ENCODE measurements at places on chromosomes 13 and 19. TPM values are rescaled to one million over a fixed set of nuclear protein-coding genes. Genes with fewer than 3 reads are reported as not detected.

CGB2 gene
- not detected for total RNA-seq

ARHGEF18 gene
- total RNA-seq: 53.1 TPM

GRCh38 chr19:18715416-18715815 is 31.9 kb downstream of the CRTC1 start:
- no peak overlapping the region for H3K4me3 ChIP-seq
- DNase-seq: no peak
- no peaks in the 10 kb centered on the region for H3K36me3 ChIP-seq
- H3K27ac ChIP-seq: no peak overlapping the region

DNA sequence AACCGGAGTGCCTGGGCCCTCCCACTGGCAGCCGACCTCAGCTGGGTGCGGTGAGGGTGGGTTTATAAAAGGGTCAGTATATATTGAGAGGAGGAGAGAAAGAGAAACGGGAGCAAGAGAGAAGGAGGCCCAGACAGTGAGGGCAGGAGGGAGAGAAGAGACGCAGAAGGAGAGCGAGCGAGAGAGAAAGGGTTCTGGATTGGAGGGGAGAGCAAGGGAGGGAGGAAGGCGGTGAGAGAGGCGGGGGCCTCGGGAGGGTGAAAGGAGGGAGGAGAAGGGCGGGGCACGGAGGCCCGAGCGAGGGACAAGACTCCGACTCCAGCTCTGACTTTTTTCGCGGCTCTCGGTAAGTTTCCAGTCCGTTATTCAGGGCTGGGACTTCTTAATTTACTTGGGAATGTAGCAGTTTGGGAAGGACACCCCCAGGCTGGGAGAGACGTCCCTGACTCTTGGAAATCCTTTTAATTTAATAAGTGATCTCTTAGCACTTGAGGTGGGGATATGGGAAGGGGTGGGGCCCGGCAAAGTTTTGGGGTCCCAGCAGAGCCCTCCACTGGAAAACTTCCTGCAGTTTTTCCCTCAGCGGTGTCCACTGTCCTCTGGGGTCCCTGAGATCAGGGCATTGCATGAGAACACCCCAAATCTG is at the start of gene EMP3:
TSS of gene EMP3 (plus strand) at position 288 of the 646 bp plus-strand sequence. CDS start 1,293 bp downstream, outside the sequence.
- peak; percentile 67 for DNase-seq
- no peak within 1 kb of the TSS for H3K4me3 ChIP-seq
- H3K27ac ChIP-seq: peak within 1 kb of the TSS; percentile 2
- H3K36me3 ChIP-seq: no peaks in the 10 kb centered on the region
- no peaks in the 10 kb centered on the region for H3K27me3 ChIP-seq

GRCh38 chr13:112638157-112638750 is 50.3 kb upstream of the TUBGCP3 start:
- H3K4me1 ChIP-seq: peaks cover 25% of the 10 kb centered on the region
- H3K27ac ChIP-seq: peak overlapping the region; percentile 81
- no peak overlapping the region for H3K4me3 ChIP-seq
- H3K27me3 ChIP-seq: no peaks in the 10 kb centered on the region

DNA sequence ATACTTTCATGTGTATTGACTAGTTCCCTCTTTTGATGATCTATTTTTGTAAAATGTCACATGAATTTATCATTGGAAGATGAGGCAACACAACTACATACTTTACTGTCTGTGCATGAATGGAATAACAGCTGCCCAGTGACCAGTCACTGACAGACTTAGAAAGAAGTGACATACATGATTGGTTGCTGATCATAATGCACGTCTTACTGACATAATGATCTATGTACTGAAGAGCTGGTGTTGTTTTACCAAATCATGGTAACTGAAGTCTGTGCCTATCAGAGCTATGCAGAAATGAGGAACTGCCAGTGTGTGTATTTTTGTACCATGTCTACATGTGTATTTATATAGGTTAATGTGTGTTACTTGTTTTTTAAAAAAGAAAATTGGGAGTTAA is 26.5 kb downstream of the GPR18 start:
- no peak overlapping the region for H3K4me3 ChIP-seq
- no peak overlapping the region for H3K27ac ChIP-seq
- no peak for DNase-seq
- H3K36me3 ChIP-seq: no peaks in the 10 kb centered on the region

DNA sequence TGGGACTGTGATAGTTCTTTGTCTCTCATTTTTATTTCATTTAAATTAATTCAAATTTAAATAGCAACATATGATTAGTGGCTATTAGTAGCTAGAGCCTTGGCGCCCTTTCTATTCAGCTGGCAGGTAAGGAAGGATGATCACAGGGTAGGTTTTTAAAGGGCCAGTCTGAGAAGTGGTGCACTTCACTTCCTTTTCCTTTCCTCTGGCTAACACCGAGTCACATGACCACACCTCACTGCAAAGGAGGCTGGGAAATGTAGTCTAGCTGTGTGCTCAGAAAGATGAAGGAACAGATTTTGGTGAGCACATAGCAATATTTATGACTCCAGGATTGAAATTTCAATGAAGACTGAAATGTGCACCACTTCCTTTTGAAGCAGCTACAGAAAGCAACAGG is 128.7 kb downstream of the TSHZ3 start:
- no peaks in the 10 kb centered on the region for H3K36me3 ChIP-seq
- H3K4me1 ChIP-seq: no peaks in the 10 kb centered on the region
- H3K4me3 ChIP-seq: no peak overlapping the region
- DNase-seq: no peak
